ENCODE measurements at places on chromosomes 1 and 21.

DNA sequence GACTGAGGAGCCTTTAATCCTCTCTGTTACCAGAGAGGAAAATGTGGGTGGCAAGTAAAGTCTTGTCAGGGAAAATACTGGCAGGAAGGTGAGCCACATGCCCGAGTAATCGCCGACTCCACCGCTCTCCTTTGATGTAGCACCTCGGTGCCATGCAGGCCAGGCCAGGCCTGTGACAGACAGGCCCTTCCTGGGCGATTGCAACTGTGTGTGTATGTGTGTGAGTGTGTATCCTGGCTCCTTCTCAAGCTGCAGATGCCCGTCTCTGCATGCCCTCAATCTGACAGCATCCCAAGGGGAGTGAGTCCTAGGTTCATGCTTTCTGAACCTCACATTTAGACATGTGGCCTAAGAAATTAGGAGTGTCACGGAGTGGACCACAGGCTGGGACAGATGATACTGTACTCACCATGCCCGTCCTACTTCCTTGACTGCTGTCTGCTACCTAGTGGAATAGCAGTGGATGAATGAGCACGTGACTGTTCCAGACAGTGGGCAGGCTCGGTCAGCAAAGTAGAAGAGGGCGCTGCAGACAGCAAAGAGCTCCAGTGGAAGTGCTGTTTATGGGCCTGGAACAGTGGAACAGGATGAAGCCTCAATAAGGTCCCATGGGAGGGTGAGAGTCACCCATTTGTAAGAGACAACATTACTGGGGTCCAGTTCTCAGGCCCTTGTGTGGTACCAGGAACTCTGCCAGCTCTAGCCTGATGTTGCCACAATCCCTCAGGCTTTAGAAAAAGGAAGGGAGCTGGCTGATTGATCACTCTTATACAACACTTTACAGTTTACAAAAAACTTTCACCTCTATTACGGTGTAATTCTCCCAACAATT, 25.3 kb downstream of the SERTAD4 start:
- no peak for DNase-seq

GRCh38 chr1:226643177-226643576, 94.6 kb downstream of the STUM start:
- DNase-seq: no peak

DNA sequence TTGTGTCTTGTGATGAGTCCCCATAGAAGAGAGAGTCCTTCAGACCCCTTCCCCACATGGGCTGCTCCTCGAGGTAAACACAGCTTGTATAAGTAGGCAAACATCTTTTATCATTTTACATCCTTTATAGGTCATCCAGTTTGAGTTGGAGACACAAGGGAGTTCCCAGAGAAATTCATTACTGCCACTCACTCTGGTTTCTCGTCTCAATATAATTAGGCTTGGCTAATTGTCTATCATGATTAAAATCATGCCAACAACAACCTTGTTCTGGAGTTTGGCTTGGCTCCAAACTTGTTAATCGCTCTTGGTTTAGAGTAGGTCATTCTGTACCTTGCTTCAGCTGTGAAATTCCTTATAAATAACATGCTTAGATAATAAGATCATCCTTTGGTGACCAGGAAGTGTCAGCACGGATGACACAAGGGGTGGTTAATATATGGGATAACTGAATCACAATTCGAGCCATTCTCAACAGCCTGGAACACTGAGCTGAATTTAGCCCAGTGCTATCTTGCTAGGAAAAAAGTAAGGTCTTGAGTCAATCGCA, 70.7 kb upstream of the DAB1 start:
- no peak for DNase-seq

- no peak for DNase-seq
Observed at GRCh38 chr1:32392325-32392724, 1.9 kb downstream of the BSDC1 start.

- DNase-seq: no peak
Observed at GRCh38 chr1:95627244-95627643, 393.2 kb downstream of the RWDD3 start.

DNA sequence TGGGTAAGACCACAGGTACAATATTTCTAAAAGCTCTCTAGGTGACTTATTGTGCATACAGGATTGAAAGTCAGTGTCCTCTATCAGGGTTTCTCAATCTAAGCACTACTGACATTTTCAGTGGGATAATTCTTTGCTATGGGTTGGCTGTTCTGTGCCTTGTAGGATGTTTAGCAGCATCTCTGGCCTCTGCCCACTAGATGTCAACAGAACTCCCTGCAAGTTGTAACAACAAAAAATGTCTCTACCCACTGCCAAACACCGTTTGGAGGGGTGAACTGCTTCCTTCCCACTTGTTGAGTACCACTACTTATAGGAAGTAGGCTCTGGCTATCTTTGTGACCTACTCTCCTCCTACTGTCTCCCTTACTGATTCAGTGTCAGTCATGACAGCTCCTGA, 90.1 kb upstream of the ZRANB2 start:
- DNase-seq: no peak

DNA sequence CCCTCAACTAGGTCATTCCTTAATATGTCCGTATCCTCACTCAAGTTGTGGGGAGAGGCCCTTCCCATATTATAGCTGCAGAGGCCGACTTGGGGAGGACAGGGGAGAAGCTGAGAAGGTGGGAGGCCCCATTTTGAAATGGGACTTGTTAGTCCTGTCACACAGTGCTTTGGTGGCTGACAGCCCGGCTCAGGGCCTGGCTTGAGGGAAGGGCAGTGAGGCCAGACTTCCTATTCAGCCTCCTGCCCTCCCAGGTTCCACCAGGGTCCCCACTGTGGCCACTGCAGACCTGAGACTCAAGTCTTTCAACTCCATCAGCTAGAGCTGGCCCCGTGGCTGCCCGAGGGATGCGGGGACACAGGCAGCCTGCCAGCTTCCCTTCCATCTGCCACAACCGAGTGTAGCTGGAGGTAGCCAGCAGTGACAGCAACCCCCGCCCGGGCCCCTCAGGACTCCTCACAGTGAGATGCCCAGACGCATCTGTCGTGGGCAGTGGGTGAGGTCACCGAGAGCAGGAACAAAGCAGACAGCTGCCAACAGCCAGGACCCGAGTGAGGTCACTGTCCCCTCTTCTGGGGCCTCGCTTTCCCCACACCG, 36.9 kb downstream of the SIM2 start:
- no peak for DNase-seq

- no peak for DNase-seq
Observed at GRCh38 chr1:151953409-151954094, 40.1 kb downstream of the S100A10 start.

DNA sequence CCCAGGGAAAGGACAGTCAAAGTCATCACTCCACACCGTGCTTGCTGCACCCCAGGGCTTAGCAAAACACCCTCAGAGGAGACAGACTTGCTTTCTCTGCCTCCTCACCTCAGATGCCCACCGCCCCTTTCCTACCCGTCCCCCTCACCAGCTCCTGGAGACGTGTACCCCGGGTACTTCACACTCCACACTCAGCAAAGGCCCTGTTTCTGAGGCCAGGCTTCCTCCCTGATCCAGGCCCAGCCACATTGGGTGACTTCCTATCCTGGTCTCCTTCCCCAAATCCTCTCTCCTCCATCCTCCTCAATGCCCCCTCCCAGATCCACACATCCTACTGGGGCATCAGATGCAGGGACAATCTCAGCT, 116.7 kb downstream of the DMRTB1 start:
- no peak for DNase-seq

DNA sequence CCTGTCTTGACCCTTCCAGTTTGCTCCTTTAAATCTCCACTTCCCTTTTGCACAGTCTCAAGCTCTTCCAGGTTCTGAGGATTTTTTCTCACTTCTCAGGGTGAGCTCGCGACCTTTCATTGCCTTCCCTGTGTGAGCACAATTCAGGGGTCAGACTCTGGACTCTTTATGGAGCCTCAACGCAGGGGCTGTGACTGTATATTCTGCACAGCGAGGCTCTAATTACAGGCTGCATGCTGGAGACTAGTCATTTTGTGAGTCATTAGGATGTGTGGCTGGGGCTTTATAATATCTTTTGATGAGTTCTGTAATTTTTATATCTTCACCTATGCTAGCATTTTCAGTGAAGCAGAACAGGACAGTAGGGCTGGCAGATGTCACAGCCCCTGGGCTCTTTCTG, 270.7 kb downstream of the KAZN start:
- no peak for DNase-seq

GRCh38 chr1:150926097-150926741, at the start of gene SETDB1:
SETDB1 (plus strand) TSS chr1:150926363; CDS start chr1:150927715, 1,352 bp downstream.
- DNase-seq: peak; percentile 91

- no peak for DNase-seq
Observed at GRCh38 chr1:23385119-23385621, 15.5 kb upstream of the ZNF436 start.

DNA sequence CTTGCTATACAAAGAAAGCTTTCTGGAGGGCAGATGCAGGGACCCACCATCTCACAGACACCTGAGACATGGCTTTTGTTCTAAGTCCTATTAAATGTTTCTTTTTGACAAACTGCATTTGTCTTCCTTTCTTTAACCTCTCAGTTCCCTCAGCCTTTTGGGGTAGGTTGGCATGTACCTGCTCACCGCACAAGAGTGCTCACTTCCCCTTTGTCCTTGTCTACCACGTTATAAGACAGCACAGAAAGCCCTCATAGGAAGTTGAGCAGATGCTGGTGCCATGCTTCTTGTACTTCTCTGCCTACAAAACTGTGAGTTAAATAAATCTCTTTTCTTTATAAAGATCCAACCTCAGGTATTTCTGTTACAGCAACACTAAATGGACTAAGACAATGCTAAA, 31.9 kb upstream of the RGS21 start:
- no peak for DNase-seq

GRCh38 chr1:76595024-76595423, 272.3 kb upstream of the ST6GALNAC5 start:
- DNase-seq: no peak

DNA sequence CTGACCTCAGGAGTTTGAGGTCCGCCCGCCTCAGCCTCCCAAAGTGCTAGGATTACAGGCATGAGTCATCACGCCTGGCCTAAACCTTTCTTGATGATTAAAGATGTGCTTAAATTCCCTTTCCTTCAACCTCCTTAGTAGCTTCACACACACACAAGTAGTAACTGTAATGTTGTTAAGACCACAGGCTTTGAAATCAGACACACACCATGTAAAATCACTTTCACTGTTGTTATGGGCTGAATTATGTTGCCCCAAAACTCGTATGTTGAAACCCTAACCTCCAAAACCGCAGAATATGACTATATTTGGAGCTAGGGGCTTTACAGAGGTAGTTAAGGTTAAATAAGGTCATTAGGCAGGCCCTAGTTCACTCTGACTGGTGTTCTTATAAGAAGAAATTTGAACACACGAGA, 180.2 kb downstream of the NR5A2 start:
- no peak for DNase-seq

DNA sequence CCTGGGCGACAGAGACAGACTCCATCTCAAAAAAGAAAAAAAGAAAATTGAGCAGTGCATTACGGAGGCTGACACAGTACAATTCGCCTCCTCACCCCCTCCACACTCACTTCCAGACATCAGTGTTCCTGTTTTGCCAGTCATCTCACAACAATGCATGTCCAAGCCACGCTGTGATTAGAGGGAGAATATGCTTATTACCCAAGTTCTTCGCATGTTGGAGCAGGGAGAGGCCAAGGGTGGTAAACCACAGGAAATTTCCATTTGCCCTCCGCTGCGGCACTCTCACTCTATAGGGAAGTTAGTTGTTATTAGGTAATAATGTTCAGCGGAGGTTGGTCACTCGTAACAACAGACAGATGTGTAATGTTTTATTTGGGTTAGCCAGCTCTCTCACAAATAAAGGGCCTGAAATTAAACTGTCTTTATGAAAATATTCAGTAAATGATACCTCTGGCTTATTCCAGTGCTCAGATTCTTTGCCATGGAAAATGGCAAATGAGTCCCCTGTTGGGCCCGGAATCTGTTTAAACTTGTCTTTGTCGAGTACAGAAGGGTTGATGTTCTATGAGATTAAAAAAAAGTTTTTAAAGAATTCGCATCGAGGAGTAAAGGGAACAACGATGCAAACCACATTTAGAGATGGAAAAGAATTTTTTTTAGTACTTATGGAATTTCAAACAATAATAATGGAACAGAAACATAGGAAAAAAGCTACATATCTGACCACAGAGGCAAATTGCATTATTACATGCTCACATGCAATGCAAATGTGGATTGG, 33.1 kb downstream of the KCNJ15 start:
- no peak for DNase-seq

- no peak for DNase-seq
Observed at GRCh38 chr1:229133811-229134210, 137.1 kb upstream of the RAB4A start.

GRCh38 chr21:32570456-32570855, 14.9 kb downstream of the TCP10L start:
- DNase-seq: no peak

GRCh38 chr1:15622712-15623373, 5.6 kb downstream of the DDI2 start:
- DNase-seq: no peak

DNA sequence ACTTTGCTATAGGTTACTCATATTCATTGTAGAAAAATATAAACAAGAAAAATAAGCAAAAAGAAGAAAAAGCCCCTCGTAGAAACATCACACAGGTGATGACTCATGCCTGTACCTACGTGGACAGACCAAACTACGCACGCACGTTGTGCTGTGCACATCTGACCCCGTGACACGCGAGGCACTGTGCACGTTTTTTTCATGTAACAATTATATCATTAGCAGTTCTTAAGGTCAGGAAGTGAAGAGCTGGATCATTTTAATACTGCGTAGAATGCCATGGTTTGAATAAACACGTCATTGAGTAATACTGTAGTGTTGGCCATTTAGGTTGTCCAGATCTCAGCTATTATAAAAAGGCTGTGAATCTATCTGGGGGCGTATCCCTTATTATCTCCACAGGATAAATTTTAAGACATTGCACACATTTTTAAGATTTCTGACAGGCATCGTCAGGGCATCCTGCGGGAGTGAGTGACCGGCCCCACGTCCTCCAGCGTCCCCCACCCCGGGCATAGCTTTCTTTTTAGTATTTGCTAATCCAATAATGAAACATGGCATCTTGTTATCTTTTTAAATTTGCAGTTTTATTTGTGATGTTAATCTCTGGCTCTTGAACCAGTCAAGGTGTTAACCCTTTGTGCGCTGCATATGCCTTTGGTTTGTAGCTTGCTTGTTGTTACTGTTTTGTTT, 23.4 kb upstream of the ADARB1 start:
- DNase-seq: no peak

DNA sequence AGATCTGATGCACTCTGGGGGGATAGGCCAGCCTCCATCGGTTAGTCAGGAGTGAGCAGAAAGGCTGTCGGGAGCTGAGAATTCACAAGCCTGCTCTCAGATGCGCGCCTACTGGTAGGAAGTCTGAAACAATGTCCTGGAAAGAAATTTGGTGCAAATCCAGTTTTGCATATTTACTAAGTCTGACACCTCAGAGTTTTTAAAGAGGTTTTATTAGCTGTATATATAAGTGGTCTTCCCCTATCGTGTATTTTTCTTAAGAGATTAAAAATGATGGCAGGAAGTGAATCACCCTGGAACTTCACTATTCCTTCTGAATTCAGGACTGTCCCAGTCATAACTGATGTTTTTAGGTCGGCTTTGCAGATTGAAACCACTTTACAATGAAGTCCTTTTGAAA, 99.8 kb upstream of the C1orf105 start:
- DNase-seq: no peak

GRCh38 chr1:45033356-45033755, 21.3 kb downstream of the UROD start:
- no peak for DNase-seq

GRCh38 chr1:221638595-221638994, 103.3 kb downstream of the DUSP10 start:
- DNase-seq: no peak

GRCh38 chr1:237316352-237316751, 274.4 kb downstream of the RYR2 start:
- DNase-seq: no peak

GRCh38 chr1:4678066-4678717, 23.8 kb downstream of the AJAP1 start:
- no peak for DNase-seq

- no peak for DNase-seq
Observed at GRCh38 chr1:65459397-65459768, 38.9 kb downstream of the LEPR start.
